ENCODE measurements at places on chromosomes 13 and 19.

DNA sequence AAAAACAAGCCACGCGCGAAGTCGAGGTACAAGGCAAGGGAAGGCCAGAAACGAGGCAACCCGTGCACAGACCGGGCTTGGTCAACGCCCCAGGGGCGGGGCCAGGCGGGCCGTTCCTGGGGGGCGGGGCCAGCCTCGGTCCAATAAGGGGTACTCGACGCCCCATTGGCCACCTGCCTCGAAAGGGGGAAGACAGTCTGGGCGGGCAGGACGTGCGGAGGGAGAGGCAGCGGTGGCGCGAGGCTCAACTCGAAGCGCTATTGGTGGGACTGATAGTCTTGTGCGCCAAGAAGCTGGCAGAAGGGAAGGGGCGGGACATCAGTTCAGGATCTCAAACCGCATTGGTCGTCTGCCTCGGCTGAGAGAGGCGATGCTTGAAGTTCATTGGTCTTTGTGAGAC, at the start of gene LYPD4:
Gene LYPD4, minus strand, starts transcription at position 83 of the 400 bp plus-strand sequence. CDS start 5,398 bp downstream, outside the sequence.
- DNase-seq, result no peak

DNA sequence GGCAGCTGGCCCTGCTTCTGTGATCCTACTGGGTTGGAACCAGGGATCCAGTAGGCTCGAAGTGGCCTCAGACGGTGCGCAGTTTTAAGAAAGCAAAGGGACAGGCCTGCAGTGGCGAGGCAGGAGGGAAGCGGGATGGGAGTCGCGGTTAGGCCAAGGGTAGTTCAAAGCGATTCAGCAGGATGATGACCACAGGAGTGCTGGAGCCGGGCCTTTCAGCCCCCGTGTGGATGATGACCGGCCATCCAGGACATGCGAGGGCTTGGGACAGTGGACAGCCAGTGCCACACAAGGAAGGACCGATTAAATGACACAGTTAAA, 854 bp downstream of the RNASEH2B start:
- peak; percentile 47 for DNase-seq

DNA sequence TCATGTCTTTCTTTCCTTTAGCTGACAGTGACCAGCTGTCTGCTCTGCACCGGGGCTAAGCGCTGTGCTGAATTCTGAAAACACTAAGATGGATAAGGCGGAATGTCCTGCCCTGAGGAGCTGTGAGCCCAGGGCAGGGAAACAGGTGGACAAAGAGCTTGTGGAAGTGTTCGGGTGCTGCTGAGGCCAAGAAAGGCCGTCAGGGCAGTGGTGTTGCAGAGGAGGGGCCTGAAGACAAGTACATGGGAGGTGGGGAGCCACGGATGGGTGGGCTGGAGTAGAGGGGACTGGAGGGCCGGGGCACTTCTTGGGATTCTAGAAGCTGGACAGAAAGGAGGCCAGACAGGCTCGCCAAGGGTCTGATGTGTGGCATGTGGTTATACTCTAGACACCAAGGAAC, 66.2 kb upstream of the GPR183 start:
- DNase-seq, result no peak

DNA sequence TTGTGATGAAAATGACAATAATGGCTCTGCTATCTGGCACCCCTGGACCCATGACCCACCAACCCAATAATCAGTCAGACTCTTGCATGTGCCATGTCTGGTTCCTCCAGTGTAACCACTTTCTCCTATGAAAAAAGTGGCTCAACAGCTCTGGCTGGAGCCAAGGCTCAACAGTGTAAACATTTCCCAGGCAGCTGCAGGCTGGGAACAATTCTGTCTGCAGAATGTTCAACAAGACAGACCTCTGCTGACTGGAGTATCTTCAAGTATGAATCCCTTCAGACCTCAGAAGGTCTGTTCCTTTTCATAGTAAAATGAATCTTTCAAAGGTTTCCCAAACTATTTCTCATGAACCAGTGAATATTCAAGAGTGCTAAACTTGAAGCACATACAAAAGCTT, 410.1 kb upstream of the HTR2A start:
- peak; percentile 15 for DNase-seq

DNA sequence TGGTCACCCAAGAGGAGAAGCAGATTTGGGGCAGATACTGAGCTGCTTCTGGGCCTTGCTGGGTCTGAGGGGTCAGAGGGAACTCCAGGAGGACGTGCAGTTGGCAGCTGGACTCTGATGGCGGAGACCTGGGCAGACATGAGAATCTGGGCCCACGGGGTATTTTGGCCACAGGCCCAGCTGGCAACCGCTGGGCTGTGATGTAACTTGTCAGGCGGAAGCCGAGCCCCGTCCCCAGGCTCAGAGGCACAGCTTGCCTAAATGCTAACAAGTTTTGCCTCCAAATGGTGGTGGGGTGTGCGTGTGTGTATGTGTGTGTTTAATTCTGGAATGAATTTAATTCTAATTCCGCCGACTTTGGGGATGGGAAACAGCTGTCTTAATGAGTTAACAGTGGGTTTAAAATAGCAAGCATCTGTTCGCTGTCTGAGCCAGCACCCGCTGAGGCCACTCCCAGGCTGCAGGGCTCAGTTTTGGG, 11.6 kb downstream of the ZNRF4 start:
- no peak for DNase-seq

DNA sequence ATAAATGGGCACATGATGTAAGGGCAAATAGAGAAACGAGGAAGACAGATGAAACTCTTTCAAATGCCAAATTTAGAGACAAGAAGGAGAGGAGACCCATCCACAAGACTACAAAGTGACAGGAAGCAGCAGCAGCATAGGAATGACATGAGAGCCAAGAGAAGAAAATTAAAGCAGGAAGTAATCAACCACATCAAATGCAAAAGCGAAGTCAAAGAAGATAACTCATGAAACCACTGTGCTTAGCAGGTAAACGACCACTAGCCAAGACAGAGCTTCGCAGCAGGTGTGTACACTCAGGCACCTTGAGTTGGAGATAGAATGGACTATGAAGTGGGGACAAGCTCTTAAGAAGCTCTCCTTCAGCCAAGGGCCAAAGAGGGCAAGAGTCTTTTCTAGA, 64.1 kb downstream of the KLF12 start:
- DNase-seq, result no peak

DNA sequence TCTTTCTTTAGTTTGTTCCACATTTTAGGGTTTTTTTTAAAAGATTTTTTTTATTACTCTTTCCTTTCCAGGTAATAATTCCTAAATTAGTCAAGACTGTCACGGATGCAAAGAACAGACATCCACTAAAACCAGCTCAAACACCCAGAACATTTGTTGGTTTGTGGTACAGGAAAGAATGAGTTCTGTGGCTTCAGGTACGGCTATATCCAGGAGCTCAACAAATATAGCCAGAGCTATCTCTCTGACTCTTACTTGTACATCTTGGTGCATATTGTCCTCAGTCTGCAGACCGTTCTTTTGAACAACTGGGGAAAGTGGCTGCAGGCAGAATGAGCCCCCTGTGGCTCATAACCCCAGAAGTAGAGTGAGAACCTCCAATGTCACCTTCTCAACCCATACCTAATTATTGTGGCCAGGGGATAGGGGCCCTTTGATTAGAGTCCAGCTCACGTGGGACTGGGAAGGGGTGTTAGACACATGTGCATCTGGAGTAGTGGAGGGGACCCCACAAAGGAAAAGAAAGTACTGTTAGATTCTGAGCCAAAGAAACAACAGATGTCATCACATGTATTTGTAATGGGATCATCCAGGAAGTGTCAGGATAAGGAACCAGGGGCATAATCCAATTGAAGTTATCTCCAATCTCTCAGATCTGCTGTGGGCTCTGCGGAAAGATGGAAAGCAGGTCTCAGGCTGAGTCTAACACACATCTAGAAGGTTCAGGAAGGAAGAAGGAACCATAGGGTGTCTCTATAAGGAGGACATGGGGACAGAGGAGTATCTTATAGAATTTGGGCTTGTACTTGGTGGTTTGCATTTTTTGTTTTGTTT, 1.9 kb upstream of the ZNF358 start:
- DNase-seq, result no peak

DNA sequence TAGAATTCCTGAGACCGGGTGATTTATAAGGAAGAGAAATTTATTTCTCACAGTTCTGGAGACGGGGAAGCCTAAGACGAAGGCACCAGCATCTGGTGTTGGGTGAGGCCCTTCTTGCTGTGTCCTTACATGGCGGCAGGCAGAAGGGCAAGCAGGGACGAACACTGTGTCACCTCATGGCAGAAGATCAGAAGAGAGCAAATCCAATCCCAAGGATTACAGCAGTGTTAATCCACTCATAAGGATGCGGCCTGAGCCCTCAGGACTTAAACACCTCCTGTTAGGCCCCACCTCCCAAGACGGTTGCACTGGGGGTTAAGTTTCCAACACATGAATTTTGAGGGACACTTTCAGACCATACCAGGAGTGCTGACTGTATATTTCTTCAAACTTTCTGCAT, 6.7 kb upstream of the FBL start:
- DNase-seq, result no peak

GRCh38 chr13:25633093-25633492, 261.3 kb downstream of the ATP8A2 start:
- no peak for DNase-seq

DNA sequence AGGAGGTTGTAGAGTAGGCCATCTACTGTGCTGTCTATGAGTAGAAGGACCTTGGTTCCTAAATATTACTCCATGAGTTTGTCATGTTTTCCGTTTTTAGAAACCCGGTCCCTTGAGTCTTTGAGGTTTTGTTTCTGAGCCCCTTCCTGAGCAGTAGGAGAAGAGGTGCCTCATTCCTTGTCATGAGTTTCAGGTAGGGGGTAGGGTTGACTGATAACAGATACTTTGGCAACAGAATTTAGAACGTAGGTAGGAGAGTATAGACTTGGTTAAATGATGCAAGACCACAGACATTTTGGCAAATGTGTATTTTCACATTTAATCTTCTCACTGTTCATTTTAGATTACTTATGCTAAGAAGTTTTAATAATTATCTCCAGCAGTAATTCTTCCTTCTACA, 24.6 kb downstream of the LMO7 start:
- no peak for DNase-seq

GRCh38 chr19:28443361-28443760, 769.6 kb downstream of the UQCRFS1 start:
- no peak for DNase-seq

DNA sequence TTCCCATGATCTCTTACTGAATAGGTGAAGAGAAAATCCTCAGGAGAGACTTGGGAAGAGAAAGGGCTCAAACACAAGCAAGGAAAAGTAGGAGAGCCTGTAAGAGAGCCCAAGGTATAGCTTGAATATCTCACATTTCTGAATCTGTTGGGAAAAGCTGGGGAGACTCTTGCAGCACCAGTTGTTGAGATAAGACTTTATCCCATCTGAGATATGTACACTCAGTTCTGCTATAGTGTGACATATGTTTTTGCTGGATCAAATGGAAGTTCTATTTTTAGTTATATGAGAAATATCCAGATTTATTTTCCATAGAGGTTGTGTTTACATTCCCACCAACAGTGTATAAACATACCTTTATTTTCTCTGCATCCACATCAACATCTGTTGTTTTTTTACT, 246.1 kb downstream of the NDFIP2 start:
- DNase-seq, result no peak

DNA sequence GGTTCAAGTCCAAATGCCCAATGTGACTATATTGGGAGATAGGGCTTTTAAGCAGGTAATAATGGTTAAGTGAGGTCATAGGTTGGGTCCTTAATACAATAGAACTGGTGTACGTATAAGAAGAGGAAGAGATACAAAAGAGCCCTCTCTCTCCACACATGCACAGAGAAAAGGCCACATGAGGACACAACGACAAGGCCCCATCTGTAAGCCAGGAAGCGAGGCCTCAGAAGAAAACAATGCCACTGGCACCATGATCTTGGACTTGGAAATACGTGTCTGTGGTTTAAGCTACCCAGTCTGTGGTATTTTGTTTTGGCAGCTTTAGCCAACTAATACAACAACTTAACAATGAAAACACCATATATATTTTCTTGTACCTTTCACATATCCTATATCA, 23.4 kb upstream of the RFC3 start:
- no peak for DNase-seq

GRCh38 chr19:56670961-56671612, 470 bp downstream of the ZNF835 start:
- no peak for DNase-seq

- no peak for DNase-seq
These were observed 1.8 kb upstream of the MBNL2 start for GRCh38 chr13:97220151-97220900.

DNA sequence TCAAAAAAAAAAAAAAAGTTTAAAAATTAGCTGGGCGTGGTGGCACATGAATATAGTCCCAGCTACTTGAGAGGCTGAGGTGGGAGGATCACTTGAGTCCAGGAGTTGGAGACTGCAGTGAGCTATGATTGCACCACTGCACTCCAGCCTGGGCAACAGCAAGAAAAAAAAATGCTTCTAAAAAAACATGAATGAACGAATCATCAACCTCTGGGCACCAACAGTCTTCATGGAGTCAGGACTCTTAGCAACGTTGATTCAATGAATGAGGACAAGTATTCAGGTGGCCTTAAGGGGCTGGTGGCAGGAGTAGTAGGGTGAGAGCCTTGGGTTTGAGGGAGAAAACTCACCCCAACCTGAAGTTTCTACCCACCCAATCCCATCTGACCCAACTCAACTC, 20.6 kb upstream of the OLFM2 start:
- peak; percentile 17 for DNase-seq

DNA sequence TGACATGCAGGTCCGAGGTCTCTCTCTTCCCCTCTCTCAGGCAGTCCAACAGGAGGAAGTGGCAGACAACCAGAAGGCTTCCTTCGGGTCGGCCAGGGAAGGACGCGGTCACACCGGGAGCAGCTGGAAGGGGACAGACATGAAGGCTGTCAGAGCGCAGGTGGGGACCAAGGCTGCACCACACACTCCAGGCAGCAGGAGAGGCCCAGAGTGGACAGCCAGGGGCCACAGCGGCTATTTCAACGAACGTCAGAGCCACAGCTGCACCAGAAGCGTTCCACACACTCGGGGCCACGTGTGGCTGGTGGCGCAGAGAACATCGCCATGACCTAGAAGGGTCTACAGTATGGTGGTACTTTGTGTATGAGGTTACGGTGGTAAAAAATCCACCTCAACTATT, 16.0 kb upstream of the SLC39A3 start:
- DNase-seq, result no peak

DNA sequence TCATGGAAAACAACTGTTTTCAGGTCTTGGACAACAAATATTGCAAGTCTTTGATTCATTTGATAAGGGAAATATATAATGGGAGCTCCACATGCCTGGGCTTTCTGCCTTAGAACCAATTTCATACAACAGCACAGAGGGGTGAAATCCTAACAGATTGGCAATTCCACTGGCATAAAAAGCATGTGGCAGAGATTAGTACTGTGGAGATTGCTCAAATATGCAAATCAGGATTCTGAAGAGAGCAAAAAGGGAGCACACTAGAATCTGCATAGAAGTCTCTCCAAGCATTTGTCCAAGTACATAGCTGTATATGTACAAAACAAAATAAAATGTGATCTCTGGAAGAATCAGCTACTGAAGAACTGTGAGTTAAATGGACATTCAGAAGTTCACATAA, 312.9 kb upstream of the SLITRK5 start:
- DNase-seq, result no peak

- DNase-seq, result no peak
These were observed 767.3 kb upstream of the GPC6 start for GRCh38 chr13:92459306-92459705.

DNA sequence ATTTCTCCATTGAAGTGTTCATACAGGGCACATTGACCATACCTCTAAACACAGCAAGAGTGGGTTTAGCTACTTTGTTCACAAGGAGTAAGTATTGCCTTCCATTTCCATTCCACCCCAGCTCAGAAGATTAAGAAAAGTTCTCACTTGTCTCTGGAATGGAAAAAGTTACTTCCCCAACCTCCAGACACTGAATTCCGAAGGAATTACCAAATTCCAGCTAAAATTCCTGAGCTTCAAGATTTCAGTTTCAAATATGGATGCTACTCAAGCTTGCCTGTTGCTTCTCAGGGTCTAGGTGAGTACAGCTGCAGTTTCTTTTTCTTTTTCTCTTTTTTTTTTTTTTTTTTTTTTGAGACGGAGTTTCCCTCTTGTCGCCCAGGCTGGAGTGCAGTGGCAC, 33.6 kb downstream of the TEX26 start:
- no peak for DNase-seq

Measured in fibroblast of the aortic adventitia (primary cell).